ENCODE measurements at places on chromosomes 1 and 21. TPM values are rescaled to one million over a fixed set of nuclear protein-coding genes. Genes with fewer than 3 reads are reported as not detected.

DNA sequence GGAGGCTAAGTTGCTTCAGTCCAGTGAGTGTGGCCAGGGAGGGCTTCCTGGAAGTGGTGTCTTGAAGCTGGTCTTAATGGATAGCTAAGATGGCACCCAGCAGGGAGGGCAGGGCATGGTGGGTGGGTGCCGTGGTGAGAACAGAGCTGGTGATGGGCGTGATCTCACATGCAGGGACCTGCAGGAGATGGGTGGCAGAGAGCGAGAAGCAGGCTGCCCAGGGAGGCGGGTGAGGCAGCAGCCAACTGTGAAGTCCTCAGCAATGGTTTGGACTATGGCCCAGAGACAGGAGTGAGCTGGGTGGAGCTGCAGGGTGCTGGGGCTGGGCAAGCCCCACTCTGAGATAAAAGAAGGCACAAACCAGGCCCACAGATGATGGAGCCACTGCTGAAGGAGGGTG is 50.7 kb downstream of the UMODL1 start:
- no peak overlapping the region for H3K4me3 ChIP-seq
- no peak overlapping the region for H3K27ac ChIP-seq
- DNase-seq: no peak
- H3K4me1 ChIP-seq: peaks cover 2% of the 10 kb centered on the region

DNA sequence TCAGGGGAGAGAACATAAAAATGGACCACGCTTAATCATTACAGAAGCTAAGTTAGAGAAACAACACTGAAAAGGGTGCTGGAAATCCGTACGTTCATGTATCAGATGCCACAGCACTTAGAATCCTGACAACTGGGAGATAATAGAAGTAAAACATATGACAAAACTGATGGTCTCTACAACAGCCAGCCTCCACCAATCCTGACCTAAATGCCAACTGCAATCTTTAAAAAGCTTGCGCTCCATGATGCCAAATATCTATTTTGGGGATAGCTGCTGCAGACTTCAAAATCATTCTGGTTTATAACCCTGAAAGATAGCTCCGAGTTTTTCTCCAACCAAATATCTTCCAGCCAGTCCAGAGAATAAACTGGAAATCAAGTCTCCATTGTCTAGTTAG is 178.3 kb downstream of the RERE start:
- H3K27ac ChIP-seq: no peak overlapping the region
- no peak for DNase-seq

Gene ST6GALNAC5
- total RNA-seq: 0.50 TPM

GRCh38 chr1:150887018-150887417 is at the start of gene CTXND2:
TSS of gene CTXND2 (plus strand) at chr1:150887136. CDS start at chr1:150912315, 25,179 bp downstream.
- H3K4me3 ChIP-seq: no peak within 1 kb of the TSS
- H3K36me3 ChIP-seq: no peaks in the 10 kb centered on the region
- peak; percentile 56 for DNase-seq
- no peaks in the 10 kb centered on the region for H3K27me3 ChIP-seq

DNA sequence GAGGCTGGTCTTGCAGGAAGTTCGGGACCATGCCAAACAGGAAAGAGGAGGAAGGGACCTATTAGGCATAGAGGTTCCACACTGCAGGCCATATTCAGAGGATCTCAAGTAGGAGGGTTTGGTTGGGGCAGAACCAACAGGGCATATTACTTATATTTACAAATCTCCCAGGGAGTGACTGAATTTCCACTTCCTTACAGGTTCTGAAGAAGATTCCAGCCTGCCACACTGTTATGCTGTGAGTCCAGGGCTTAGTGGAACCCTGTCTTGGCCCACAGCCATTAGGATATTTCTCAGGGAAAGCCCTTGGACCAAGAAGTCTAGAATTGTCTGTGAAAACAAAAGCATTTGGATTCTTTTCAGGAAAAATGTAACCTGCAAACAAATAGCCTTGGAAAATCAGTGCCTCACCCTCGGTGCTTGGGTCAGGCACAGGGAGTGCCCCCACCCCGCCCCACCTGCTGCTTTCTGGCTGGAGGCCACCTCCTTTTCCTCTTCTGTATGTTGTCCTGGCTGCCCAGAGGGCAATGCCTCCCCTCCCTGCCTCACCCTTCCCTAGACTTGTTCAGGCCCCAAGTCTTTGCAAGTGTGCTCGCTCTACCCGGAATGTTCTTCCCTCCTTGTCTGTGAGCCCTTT is 41.0 kb upstream of the JUN start:
- no peak for DNase-seq
- H3K4me1 ChIP-seq: no peaks in the 10 kb centered on the region
- no peaks in the 10 kb centered on the region for H3K27me3 ChIP-seq
- no peak overlapping the region for H3K27ac ChIP-seq

DNA sequence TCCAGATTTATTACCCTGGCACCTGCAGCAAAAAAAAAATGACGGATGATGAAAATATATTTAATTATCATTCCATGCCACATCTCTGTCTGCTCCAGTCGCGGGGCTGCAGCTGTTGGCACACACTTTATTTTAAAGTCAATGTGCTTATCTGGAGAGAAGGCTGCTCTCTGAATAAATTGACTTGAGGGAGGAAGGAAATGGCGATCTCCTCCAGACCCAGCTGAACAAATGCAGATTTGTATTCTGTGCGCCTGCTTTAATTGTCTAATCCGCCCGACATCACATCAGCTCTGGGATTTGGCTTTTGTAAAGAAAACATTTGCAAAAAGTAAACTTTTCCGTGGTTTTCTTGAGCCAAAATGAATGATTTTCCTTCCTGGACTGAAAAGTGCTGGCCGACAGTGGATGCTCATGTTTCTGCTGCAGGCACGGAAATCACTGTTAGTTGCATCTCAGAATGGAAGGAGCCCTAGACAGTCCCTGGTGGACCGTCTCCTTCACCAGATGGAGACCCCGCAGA is 150.2 kb downstream of the CAMTA1 start:
- no peaks in the 10 kb centered on the region for H3K36me3 ChIP-seq
- no peak for DNase-seq
- H3K27ac ChIP-seq: no peak overlapping the region
- no peak overlapping the region for H3K4me3 ChIP-seq
- no peaks in the 10 kb centered on the region for H3K27me3 ChIP-seq

GRCh38 chr21:27581168-27581567 is 614.3 kb upstream of the ADAMTS5 start:
- H3K4me1 ChIP-seq: no peaks in the 10 kb centered on the region
- no peaks in the 10 kb centered on the region for H3K36me3 ChIP-seq
- H3K27ac ChIP-seq: no peak overlapping the region
- no peak overlapping the region for H3K4me3 ChIP-seq
- no peak for DNase-seq

Gene MAP3K21
- 21.6 TPM for total RNA-seq

Gene TMEM50B
- 87.6 TPM for total RNA-seq

DNA sequence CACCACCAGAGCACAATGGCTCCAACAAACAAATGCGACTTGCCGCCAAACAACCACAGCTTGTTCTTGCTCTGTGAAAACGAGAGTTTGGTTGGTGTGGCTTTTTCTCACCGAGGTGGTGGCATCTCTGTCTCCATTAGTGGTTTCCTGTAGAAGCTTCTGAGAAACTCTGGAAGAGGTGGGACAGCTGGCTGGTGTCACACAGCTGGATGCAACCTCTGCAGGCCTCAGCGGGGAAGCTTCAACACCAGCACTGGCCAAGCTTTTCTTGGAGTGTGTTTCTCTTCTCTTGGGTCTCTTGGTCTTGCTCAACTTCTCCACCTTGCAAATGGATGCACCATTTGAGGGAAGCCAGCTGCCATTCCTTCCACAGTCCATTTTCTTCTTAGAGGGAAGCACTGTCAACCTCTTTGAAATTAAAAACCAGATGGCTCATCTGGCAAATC is 124.8 kb downstream of the KCNN3 start:
- H3K27me3 ChIP-seq: no peaks in the 10 kb centered on the region
- no peaks in the 10 kb centered on the region for H3K36me3 ChIP-seq
- no peak overlapping the region for H3K27ac ChIP-seq
- no peak overlapping the region for H3K4me3 ChIP-seq
- no peaks in the 10 kb centered on the region for H3K4me1 ChIP-seq

GRCh38 chr1:94231746-94232145 is 5.6 kb downstream of the ARHGAP29 start:
- H3K4me3 ChIP-seq: no peak overlapping the region
- H3K4me1 ChIP-seq: peaks cover 4% of the 10 kb centered on the region
- peaks cover 5% of the 10 kb centered on the region for H3K27me3 ChIP-seq
- no peaks in the 10 kb centered on the region for H3K36me3 ChIP-seq
- no peak for DNase-seq
- peak overlapping the region; percentile 61 for H3K27ac ChIP-seq

DNA sequence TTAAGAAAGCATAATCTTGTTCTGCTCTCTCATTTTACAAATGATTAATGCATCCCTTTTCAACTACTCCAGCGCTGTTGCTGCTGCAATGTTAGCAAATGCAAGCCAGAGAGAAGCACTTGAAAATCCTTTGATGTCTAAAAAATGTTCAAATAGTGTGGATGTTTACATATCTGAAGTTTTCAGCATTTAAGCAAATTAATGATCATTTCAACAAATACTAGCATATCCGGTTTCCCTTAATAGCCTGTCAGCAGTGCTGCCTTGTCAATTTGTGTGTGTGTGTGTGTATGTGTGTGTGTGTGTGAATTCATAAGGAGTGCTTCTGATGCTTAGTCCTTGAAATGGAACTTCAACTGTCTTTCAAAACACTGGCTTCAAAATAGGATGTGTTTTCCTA is 48.1 kb upstream of the WNT2B start:
- no peak overlapping the region for H3K27ac ChIP-seq
- H3K27me3 ChIP-seq: no peaks in the 10 kb centered on the region
- H3K4me1 ChIP-seq: peaks cover 2% of the 10 kb centered on the region
- H3K4me3 ChIP-seq: no peak overlapping the region

- H3K4me3 ChIP-seq: no peak overlapping the region
- peaks cover 34% of the 10 kb centered on the region for H3K4me1 ChIP-seq
- H3K27me3 ChIP-seq: no peaks in the 10 kb centered on the region
- H3K36me3 ChIP-seq: no peaks in the 10 kb centered on the region
- DNase-seq: no peak
Measured at GRCh38 chr21:46452710-46453109, 6.0 kb upstream of the DIP2A start.

DNA sequence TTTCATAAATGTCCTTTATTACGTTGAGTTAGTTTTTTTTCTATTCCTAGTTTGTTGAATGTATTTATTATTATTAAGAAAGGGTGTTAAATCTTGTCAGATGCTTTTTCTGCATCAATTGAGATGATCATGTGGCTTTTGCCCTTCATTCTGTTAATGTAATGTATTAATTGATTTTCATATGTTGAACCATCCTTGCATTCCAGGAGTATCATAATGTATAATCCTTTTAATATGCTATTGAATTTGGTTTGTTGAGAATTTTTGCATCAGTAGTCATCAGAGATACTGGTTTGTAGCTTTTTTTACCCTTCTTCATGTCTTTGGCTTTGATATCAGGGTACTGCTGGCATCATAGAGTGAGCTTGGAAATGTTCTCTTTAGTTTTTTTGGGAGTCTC is 100.0 kb downstream of the POFUT2 start:
- no peak overlapping the region for H3K4me3 ChIP-seq
- H3K36me3 ChIP-seq: peaks cover 3% of the 10 kb centered on the region
- DNase-seq: no peak
- no peak overlapping the region for H3K27ac ChIP-seq

Gene SPATA46
- total RNA-seq: not detected

- no peaks in the 10 kb centered on the region for H3K27me3 ChIP-seq
- peak; percentile 87 for DNase-seq
- no peaks in the 10 kb centered on the region for H3K4me1 ChIP-seq
- H3K36me3 ChIP-seq: no peaks in the 10 kb centered on the region
Measured at GRCh38 chr21:41283211-41283818, 33.3 kb upstream of the FAM3B start.

- H3K27me3 ChIP-seq: no peaks in the 10 kb centered on the region
- DNase-seq: no peak
- H3K36me3 ChIP-seq: no peaks in the 10 kb centered on the region
- no peak overlapping the region for H3K4me3 ChIP-seq
- H3K4me1 ChIP-seq: no peaks in the 10 kb centered on the region
Measured at GRCh38 chr1:178283409-178283808, 189.5 kb downstream of the RASAL2 start.

DNA sequence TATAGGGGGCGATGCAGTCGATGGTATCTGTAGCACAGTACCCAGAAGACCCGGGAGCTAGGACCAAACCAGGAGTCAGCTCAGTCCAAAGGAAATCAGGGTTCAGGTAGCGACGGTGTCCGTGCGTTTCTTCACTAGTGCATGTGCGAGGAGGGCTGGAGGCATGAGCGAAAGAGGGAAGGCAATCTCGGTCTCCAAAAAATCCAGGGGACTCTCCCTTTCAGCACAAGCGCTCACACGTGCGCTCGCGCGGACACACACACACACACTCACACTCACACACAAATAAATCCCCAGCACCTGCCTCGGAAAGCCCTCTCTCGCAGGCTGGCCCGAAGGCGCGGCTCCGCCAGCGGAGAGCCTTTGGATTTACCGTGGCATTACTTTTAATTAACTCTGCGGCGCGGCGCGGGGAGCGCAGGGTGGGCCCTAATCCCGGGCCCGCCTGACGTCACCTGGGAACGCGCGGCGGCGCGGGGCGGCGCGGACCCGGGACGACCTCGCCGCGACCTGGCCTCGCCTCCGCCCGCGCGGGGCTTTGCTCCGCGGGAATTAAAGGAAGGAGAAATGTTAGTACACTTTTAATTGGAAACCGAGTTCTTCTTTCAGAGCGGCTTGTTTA is 121.2 kb downstream of the LMX1A start:
- peaks cover 14% of the 10 kb centered on the region for H3K27me3 ChIP-seq
- H3K4me1 ChIP-seq: no peaks in the 10 kb centered on the region
- no peak overlapping the region for H3K27ac ChIP-seq
- no peaks in the 10 kb centered on the region for H3K36me3 ChIP-seq

Gene ZNF593OS
- total RNA-seq: not detected

- no peak for DNase-seq
- no peaks in the 10 kb centered on the region for H3K4me1 ChIP-seq
- H3K27me3 ChIP-seq: no peaks in the 10 kb centered on the region
- no peaks in the 10 kb centered on the region for H3K36me3 ChIP-seq
- no peak overlapping the region for H3K4me3 ChIP-seq
Measured at GRCh38 chr1:79010589-79010988, 4.1 kb upstream of the ADGRL4 start.

DNA sequence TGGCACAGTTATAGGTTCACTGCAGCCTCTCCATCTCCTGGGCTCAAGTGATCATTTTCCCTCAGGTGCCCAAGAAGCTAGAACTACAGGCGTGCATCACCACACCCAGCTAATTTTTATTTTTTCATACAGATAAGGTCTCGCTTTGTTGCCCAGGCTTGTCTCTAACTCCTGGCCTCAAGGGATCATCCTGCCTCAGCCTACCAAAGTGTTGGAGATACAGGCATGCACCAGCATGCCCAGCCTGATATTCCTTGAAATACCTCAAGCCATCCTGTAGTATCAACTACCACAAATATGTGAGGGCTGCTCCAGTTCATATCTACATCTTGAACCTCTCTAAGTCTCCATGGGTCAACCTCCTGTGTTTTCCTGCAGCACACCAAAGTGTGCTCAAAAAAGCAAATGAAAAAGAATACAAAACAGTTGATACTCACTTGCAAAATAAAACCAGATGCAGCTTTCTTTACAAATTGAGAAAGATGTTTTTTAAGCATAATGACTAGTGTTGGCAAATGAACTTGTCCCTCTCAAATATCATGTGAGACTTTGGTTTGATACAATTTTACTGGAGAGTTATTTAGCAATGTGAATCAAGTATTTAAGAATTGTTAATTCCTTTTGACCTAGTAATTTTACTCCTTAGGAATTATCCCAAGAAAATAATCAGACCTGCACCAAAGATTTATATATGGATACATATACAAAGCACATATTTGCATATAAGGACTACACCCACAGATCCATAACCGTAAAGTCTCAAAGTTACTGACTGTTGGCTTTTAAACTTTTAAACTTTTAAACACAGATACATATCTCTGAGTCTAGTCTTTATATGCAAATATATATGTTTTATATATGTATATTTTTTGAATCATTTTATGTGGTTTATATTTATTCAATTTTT is 197.7 kb downstream of the NRIP1 start:
- DNase-seq: no peak
- no peak overlapping the region for H3K4me3 ChIP-seq
- H3K4me1 ChIP-seq: peaks cover 7% of the 10 kb centered on the region

Data from kidney (tissue), 22 donors.